Fibroblast of the aortic adventitia (primary cell): ENCODE measurements at places on chromosomes 16 and 17.

DNA sequence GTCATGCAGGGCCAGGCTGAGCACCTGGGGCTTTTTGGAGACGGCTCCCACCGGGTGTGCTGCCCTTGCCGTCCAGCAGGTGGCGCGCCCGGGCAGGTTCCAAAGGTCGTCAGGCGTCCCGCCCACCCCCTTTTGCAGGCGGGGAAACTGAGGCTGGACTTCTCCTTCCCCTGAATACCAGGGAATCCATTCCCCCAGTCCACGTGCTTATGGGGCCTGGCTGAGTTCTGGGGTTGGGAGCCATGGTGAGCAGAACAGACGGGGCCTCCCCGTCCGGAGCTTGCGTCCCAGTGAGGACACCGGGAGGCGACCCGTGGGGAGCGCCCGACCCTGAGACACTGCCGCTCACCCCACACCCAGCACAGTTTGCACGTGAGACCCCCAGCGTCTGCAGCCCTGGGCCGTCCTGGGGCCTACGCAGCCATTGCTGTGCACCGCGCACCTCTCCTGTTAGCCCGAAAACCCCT, 51.8 kb upstream of the JPH3 start:
- no peak for DNase-seq

- peak; percentile 67 for DNase-seq
Observed at GRCh38 chr17:43469145-43469544, 14.6 kb upstream of the DHX8 start.

- DNase-seq: peak; percentile 42
Observed at GRCh38 chr16:83953796-83954576, 946 bp downstream of the OSGIN1 start.

DNA sequence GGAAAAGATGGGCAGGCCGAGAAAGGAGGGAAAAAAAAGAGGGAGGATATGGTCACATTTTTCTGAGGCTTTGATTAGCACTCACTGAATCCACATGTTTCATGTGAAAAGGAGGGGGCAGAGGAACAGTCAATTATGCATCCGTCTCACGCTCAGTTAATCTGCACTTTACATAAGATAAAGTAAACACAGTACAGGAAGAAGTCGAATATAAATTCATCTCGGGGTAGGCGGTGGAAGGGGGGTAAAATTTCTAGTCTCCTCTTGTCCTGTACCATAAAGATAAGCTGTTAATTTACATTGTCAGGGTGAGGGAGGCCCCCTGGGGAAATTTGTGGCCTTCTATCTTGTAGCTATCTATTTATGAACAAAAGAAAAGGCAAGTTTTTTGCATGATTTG, 73.1 kb upstream of the CES5A start:
- DNase-seq: no peak

GRCh38 chr17:29873476-29873875, 56.6 kb downstream of the SSH2 start:
- DNase-seq: no peak

- DNase-seq: no peak
Observed at GRCh38 chr17:50844117-50844700, 8.8 kb downstream of the WFIKKN2 start.

DNA sequence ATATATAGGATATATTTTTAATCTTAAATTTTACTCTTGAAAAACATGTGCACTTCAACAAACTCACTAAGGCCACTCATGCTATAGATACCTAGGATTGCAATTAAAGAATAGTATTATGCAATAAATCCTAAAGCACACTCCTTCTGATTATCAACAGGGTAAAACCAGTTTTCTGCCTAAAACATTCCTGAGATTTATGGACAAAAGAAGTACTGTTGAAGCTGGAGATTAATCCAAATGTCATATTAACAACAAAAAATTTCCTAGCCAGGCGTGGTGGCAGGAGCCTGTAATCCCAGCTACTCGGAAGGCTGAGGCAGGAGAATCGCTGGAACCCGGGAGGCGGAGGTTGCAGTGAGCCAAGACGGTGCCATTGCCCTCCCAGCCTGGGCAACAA, 21.4 kb downstream of the CHCT1 start:
- no peak for DNase-seq

- no peak for DNase-seq
Observed at GRCh38 chr16:56824331-56824730, 40.7 kb upstream of the SLC12A3 start.

DNA sequence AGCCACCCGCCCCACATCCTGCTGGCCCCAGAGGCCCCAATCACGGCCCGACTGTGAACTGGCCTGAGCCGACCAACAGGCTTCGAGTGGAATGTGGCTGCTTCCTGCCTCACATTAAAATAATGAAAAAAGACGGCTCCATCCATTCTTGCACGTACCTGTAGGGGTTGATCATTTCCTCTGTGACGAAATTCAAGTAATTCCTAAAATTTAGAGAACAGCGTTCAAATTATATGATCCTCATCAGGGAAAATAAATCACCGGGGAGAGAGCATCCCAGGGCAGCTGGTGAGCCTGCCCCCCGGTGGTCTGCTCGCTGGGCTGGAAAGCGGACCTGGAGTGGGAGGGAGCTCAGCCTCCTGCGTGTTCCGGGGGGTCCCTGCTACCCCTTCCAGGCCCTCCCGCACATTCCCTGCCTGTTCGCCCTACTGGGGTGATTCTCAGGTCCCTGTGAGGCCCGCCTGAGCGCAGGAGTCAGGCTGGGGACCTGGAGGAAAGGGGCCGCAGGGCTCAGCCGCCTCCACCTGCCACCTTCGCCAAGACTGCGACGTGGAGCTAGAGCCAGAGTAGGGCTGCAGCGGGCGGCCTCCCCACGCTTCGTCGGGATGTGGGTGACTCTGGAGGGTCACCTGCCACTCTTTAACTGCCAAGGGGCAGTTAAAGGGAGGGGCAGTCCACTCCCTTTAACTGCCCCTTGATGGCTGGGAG, 28.9 kb downstream of the SLC7A5 start:
- DNase-seq: no peak

- DNase-seq: no peak
Observed at GRCh38 chr16:66438536-66438935, 11.4 kb downstream of the BEAN1 start.

- DNase-seq: no peak
Observed at GRCh38 chr17:38425031-38425430, 3.2 kb upstream of the ARHGAP23 start.

- DNase-seq: no peak
Observed at GRCh38 chr16:29664091-29664921, 1.3 kb downstream of the SPN start.

DNA sequence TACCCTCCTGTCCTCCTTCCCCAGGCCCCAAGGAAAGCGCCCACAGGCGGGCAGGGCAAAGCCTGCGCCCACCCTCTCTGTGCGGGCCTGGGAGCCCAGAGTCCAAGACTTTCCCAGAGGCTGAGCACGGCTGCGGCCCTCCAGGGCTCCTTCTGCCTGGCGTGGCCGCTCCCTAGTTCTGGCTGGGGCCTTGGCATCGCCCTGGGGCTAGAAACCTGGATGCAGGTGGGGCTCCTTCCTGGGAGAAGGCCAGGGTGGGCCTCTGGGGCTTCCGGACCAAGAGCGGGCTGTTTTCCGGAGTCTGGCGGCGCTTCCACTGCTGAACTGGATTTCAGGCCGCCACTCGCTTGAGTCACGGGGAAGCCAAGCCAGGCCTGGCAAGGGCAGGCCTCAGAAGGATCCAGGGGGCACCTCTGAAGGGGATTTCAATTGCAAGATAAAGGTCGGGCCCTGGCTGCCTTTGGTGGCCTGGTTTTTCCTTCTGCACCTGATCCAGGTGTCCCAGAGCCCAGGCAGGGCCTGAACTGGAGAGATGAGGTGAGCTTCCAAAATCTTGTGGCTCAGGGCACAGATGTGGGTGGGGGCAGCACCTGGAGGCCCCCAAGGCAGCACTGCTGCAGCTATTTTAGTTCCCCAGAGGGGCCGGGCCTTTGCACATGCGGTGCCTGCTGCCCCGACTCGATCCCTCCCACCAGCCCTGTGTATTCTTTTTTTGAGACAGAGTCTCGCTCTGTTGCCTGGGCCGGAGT, 227.4 kb downstream of the MRTFB start:
- DNase-seq: no peak

GRCh38 chr17:41415833-41416335, 8.5 kb downstream of the KRT37 start:
- peak; percentile 64 for DNase-seq

GRCh38 chr17:40068129-40068581, 5.4 kb downstream of the THRA start:
- no peak for DNase-seq

- no peak for DNase-seq
Observed at GRCh38 chr16:13560151-13560550, 359.8 kb upstream of the ERCC4 start.

- DNase-seq: no peak
Observed at GRCh38 chr17:3690094-3690715, 5.8 kb downstream of the P2RX5 start.

- DNase-seq: no peak
Observed at GRCh38 chr17:9767432-9767991, 23.9 kb downstream of the DHRS7C start.
